ENCODE measurements at places on chromosomes 6 and 20.

DNA sequence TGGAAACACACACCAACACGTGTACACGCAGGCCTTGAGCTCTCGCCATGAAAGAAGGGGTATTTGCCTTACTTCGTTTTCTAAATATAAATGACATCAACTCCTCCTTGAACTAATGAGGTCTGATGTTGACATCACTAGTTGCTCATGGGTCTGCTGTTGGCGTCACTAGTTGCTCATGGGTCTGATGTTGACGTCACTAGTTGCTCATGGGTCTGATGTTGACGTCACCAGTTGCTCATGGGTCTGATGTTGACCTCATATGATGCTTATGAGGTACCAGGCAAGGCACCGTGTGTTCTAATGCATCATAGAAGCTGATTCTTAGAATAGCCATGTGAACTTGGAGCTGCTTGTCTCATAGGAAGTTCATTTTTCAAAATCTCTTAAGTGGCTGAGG lies 116.5 kb downstream of the SMOC2 start:
- DNase-seq: no peak

DNA sequence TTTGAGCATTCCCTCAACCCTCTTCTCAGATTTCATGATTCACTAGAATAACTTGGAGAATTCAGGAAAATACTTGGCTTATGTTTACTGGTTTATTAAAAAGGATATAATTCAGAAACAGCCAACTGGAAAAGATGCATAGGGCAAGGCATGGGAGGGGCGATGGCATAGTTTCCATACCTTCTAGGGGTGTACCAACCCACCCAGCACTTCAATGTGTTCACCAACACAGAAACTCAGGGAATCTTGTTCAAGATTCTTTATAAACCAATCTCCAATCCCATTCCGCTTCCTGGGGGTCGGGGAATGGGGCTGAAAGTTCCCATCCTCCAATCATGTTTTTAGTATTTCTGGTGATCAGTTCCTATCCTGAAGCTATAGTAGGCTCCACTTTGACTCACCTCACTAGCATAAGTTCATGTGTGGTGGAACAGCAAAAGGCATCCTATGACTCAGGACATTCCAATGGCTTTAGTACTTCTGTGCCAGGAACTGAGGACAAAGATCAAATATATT lies 164.4 kb downstream of the SIM1 start:
- no peak for DNase-seq

DNA sequence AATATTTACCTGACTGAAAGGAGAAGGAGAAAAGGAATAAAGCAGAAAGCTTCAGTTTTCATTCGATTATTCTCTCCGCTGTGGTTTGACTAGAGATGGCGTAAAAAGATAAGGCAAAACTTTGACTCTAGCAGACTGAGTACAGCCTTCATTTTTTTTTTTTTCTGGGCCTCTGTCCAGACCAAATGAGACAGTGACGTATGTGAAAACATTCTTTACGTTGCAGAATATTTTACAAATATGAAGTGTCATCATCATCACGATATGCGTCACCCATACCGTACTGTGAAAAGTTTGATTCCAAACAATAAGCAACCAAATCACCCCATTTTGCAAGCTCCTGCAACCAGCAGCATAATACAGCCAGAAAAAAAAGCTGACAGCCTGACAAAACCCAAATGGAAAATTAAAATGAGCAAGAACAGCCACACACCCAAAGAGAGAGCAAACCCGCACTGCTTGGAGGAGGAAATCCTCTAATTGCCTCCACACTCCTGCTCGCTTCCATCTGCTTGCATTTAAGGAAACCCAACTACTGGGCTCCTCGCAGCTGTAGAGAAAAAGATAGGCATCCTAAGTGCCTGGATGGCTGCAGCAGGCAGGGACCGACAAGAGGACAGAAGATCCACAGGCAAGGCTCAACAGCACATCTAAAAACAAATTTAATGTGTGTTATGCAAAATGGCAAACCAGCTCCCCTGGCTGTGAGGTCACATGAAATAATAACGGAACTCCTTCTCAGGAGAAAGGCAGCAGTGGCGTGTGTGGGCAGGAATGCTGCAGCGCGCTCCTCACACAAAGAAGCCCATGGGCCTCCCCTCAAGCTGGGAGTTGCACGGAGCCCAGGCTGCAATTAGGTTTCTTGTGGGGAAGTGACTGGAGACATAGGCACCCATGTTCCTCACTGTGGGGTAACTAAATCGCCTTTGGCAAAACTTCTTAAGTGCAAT lies 113.1 kb downstream of the FYN start:
- DNase-seq: no peak

DNA sequence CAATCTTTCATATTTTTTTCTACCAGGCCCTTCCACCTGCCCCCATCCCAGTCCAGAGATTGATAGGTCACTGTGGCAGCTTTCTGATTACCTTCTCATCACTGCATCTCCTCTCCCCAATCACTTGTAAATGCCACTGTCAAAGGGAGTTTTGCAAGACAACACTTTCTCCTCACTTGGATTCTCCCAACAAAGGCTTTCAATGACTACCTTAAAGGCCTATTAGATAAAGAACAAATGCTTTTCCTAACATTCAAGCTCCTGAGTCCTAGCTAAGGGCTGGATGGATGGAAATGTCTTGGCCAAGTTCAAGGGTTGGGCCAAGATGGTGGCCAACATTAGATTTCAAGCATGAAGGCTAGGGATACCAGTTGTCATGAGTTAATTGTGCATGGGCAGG lies 55.3 kb downstream of the UNC5CL start:
- DNase-seq: no peak

DNA sequence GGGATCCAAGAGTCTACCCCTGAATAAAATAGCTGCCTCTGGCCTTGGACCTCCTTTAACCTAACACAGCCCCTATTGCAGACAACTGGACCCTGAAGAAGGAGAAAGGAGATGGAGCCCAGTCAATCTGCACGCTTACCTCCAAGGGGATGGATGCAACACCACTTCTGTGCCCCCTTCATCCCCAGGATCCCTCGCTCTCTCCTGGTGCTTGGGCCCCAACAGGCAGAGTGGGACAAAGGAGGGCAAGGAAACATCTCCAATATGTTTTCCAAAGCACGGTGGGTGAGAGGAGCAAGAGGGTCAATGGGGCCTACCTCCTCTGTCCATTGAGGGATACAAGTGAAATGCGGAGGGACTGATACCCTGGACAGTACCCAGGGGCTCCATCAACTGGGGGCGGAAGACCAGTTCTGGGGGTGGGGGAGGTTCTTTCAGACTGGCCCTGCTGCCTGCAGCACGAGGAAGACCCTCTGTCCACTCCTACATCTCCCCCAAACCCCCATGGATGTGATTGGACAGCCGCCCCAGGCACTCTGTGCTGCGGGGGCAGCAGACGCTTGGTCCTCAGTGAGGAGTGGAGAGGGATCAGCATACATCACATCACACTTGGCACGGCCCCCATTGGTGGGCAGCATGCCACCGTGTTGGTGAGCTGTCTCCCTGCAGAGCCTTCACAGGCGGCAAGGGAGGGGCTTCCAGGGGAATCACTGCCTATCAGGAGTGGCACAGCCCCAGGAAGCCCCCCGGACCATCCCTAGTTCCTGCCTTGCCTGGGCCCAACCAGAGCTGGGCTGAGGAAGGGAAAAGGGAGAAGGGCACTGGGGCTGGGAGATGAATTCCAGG lies 70.6 kb downstream of the MRPL14 start:
- DNase-seq: no peak

GRCh38 chr6:157188213-157188612 lies 135.1 kb downstream of the TMEM242 start:
- DNase-seq: no peak

GRCh38 chr20:23356203-23356602 lies 5.6 kb downstream of the NXT1 start:
- DNase-seq: no peak

GRCh38 chr6:157150076-157150475 lies 173.2 kb downstream of the TMEM242 start:
- no peak for DNase-seq

GRCh38 chr6:31815025-31815838 lies at the start of the genes HSPA1A and HSPA1L:
Gene HSPA1A (plus strand): TSS chr6:31815543. CDS start chr6:31815757, 214 bp downstream.
Gene HSPA1L (minus strand): TSS chr6:31815283. CDS start chr6:31811972, 3,311 bp downstream.
- no peak for DNase-seq

DNA sequence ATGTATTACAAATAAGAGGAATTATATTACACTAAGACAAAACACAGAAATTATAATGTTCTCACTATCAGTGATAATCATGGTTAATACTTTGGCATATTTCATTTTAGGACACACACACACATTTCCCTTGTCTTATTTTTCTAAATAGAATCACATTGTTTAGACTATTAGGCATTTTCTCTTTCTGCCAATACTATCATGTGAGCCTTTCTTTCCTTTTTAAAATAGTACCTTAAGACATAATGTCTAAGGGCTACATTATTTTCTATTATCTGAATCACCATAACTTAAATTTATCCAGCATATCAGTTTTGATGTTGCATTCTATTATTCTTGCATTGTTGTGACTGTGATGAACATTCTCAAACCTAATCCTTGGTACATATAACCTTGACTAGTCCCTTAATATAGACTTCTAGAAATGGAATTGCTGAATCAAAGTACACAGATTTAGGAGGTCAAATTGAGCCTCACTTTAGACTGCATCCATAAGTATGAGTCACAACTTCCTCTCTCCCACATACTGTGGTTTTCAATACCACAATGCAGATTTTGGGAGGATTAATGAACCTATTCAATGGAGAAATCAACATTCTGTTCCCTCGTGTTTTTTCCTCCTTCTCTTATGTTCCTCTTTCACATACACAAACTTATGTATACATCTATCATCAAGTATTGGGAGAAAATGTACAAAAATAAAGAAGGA lies 212.6 kb downstream of the MOXD1 start:
- DNase-seq: no peak

DNA sequence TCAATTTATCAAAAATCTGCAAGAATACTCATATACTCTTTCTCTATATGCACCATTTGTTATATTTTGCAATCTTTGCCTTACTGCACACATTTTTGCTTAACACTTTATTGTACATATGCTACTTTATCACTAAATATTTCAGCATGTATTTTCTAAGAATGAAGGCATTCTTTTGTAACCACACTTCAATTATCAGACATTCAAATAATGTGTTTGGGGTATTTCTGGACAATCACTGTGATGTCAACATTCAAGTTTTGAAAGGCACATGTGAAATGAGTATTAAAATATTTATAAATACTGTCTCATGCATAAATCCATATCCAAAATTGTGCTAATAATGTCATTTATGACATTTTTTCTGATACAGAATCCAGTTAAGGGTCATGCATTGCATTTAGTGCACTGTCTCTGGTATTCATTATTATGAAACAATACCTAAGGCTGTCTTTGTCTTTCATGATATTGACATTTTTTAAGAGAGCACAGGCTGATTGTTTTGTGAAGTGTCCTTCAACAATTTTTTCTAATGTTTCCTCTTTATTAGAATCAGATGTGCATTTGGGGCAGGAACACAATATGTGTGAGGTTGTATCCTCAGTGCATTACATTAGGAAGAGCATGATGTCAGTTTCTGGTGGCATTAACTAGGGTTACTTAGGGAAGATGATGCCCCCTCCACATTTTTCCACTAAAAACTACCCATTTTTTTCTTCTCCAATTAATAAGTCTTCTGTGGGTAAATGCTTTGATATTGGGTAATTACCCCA lies 105.7 kb downstream of the MTFR2 start:
- no peak for DNase-seq

GRCh38 chr6:104548297-104548696 lies 311.4 kb downstream of the HACE1 start:
- DNase-seq: no peak

GRCh38 chr6:166056637-166057036 lies 111.0 kb downstream of the TBXT start:
- DNase-seq: no peak

DNA sequence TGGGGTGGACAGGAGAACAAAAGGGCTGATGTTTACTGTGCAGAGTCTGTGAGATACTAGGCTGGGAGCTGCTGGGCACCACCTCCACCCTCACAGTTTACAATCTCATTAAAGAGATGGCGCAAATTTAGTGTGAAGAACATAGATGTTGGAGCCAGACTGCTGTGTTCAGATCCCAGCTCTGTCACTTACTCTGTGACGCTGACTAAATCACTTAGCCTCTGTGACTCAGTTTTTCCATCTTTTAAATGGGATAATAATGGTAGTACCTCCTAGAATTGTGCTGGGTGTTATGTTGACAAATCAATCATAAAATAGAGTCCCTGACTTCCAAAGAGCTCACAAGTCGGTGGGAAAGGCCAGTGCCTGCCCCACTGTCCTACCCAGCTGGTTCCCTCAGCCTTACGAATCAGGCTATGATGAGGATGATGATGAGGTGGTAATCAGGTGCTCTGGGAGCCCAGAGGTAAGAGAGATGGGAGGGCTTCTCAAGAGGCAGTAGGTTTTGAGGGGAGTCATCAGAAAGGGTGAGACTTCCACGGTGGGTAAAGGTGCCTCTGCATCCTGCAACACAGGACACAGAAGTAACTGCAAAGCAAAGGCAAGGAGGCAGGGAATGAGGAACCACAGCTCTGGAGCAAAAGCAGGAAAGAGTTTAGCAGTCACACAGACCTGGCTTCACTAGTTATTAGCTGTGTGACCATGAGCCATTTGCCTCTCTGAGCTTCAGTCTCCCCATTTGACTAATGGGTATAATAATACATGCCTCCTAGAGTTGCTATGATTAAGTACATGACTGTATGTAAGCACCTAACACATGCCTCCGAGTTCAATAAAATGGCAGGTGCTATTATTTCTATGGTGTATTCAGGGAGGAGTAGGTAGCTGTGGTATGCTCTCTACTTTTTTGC lies 8.9 kb downstream of the FYN start:
- no peak for DNase-seq

DNA sequence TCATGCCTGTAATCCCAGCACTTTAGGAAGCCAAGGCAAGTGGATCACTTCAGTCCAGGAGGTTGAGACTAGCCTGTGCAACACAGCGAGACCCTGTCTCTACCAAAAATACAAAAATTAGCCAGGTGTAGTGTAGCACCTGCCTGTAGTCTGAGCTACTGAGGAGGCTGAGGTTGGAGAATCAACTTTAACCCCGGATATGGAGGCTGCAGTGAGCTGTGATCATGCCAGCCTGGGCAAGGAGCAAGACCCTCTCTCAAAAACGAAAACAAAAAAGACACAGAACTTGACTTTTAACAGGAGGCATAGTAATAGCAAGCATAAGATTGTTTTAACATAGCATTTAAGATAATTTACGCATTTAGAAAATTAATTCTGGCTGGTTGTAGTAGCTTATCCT lies 32.5 kb downstream of the MYB start:
- no peak for DNase-seq

DNA sequence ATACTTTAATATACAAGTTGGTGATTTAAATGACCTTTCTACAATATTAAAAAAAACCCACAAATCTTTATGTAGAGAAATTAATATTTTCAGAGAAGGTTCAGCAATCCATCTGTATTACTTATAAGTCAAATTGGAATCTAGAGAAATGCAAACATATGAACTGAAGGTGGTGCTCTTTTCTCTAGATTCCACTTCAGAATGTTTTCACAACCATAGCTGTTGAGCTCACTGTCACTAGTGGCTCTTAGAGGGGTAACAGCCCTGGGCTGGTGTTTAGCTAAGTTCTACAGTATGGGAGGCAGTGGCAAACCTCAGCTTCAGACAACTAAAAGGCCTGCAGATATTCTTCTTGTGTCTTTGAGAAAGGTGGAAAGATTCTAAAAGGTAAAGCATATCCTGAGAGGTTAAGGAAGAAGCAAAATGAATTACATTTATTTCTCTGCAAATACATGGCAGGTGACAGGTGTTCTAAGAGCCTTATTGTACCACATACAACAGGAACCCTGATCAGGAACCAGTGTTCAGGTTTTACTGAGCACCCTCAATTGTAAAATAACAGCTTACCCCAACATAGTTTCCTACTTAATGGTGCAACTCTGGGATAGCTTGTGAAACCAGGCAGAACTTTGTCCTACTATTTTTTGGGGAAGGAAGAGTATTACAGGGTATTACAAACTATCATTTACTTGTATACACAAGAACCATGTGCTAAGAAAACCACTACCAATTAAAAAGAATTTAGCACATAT lies 56.6 kb upstream of the SAMHD1 start:
- DNase-seq: no peak
